ENCODE measurements at places on chromosomes 3 and 15.

DNA sequence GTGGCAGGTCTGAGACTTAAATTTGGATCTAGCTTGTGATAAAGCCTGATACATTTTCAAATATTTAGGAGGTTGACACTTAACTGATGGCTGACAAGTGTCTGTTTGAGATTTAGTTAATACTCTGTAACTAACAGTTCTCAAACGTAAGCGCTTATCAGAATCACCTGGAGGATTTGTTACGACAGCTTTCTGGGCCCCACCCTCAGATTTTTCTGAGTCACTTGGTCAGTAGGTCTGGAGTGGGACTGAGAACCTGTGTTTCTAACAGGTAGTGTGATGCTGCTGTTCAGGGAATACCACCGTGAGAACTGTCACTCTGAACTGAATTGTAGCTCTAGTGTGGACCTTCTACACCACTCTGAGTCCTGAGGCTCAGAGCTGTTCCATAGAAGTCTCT is 85.5 kb downstream of the CEMIP start:
- DNase-seq = no peak

DNA sequence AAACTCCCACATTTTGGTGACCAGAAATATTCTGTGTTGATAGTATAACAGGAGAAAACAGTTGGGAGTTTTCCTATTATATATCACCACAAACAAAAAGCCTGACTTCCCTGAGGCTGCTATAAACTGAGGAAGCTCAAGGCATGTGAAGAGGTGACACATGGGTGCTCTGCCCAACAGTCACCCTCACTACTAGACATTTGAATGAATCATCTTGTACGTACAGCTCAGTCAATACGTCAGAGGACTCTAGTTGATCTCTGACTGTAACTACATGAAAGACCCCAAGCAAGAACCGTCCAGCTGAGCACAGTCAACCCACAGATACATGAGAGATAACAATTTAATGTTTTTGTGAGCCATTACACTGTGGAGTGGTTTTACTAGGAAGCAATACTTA is 338.3 kb upstream of the ATP11B start:
- DNase-seq = no peak

DNA sequence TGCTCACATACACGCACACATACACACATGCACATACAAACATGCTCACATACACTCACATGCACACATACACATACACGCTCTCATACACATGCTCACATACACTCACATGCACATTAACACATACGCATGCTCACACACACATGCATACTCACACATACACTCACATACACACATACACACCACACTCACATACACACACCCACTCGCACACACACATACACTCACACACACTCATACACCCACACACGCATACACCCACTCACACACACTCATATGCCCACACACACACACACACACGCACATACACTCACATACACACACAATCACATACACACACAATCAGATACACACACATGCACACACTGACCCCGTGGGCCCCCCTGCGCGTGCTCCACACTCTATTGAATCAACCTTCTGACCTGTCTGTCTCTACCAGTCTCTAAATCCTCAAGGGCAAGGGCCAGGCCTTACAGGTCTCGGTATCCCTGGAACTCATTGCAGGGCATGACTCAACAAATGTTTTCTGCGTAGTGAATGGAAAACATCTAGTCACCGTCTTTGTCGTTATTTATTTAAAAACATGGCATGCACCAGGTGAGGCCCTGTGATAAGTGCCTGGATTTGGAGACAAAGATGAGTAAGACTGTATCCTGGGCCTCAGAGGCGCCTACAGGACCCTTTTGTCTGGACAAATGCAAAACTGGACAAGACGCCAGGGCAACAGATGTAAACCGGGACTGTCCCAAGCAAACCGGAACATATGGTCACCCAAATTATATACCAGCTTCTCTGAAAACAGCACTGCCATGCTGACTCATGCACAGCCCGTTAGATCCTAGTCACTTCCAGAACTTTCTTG is 41.8 kb downstream of the GRK7 start:
- DNase-seq = no peak

GRCh38 chr15:34331809-34332208 is 5.8 kb downstream of the SLC12A6 start:
- DNase-seq = no peak

DNA sequence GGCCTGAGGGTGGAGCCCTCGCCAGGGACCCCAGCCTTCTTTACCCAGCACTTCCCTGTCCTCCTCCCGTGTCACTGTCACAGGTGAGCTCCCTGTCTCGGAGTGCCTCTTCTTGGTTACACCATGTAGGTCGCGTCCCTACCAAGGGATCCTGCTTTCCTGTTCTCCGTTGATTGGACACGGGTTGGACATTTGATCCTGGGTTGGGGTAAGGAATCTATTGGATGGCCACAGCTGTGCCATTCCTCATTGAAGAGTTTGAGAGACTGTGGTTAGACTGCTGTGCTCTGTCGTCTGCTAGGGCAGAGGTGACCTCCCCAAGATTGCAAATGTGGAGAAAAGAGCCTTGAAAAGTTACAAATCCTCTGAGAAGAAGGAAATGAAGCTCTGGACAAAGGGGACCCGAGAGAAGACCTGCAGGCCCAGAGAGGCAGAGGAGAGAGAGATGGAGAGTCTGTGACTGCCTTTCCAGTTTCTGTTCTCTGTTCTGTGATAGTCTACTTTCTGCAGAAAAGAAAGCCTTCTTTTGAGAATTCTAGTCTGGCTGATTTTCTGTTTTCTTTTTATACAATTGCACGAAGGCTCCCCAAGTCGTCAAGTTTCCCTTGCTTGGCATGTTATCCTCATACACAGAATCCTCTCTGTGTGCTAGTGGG is 325.7 kb upstream of the RGMA start:
- DNase-seq = no peak

GRCh38 chr3:130831719-130832400 is 62.0 kb upstream of the ATP2C1 start:
- no peak for DNase-seq

DNA sequence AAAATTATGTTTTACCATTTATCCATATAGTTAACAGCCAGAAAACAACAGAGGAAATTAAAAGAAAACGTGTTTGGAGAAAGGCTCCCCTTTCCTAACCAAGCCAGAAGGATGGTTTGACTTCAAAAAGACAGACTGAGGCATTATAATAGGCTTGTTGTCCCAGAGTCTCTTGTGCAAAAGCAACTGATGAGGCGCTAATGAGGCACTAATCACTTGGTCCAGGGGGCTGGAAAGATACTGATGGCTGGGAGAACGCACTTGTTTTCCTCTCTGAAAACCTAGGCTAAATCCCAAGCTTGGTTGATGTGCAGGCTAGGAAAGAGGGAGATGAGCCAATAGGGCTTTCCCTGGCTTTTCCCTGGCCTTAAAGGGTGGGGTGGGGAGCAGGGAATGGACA is 389.6 kb downstream of the NTRK3 start:
- no peak for DNase-seq

DNA sequence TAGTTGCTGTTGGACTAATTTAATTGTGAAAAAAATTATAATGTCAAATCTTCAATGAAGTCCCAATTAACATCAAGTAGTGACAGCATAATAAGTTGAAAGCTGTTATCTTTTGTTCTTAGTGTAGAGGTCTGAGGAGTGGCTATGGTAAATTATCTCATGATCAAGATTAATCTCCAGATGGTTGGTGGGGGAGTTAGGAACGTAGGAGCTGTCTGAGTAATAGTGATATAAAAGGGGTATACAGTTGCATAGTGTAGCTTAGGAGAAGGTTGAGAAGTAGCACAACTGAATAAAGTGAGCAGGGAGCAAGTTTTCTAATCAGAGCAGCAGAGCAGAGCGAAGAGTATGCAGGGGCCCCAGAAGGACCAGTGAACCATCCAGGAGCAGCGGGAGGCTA is 19.5 kb downstream of the TMOD2 start:
- DNase-seq = no peak

DNA sequence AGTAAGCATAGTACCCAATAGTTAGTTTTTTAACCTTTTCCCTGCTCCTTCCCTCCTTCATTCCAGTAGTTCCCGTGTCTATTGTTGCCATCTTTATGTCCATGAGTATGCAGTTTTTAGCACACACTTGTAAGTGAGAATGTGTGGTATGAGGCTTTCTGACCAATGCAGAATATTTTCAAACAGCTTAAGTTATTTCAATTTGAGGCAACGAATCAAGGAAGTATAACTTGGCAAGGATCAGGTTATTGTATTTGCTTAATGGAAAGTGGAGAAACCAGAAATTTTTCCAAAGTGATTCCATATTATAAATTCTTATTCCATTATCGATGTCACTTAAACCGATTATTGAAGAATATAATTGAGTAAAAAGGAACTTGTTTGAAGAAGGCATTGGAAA is 954.8 kb downstream of the GBE1 start:
- DNase-seq = no peak

DNA sequence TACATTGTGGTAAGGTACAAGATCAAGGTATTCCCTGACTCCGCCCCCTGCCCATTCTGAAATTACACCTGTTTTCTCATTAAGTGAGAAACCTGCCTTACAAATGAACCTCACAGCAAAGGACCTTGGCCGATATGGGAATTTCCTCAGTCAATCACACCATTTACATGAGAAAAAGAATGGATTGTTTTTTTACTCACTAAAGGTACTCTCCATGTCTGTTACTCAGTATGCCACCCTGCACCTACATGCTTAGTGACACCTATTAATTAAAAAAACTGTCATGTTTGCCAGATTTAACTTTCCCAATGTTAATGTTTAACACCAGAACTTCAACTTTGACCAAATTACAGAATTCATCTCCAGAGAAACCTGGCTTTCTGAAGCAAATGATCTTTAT is 62.0 kb downstream of the ESYT3 start:
- DNase-seq = no peak

DNA sequence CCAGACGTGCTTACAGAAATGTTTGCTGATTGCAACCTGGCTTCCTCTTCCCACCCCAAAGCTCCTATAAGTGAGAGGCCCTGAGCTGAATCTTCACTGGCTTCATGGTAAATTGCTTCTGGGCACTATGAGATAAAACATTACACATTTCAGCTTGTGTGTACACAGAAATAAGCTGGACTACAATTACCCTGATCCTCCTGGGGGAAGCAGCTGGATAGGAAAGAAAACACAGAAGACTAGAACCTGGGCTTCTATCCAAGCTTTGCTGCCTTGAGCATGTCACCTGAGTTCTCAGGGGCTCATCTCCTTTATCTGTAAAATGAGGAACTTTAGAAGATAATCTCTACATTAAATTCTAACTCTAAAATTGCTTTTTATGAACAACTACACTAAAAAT is 40.3 kb downstream of the THBS1 start:
- no peak for DNase-seq

GRCh38 chr3:72907131-72907711 is 19.4 kb downstream of the GXYLT2 start:
- no peak for DNase-seq

DNA sequence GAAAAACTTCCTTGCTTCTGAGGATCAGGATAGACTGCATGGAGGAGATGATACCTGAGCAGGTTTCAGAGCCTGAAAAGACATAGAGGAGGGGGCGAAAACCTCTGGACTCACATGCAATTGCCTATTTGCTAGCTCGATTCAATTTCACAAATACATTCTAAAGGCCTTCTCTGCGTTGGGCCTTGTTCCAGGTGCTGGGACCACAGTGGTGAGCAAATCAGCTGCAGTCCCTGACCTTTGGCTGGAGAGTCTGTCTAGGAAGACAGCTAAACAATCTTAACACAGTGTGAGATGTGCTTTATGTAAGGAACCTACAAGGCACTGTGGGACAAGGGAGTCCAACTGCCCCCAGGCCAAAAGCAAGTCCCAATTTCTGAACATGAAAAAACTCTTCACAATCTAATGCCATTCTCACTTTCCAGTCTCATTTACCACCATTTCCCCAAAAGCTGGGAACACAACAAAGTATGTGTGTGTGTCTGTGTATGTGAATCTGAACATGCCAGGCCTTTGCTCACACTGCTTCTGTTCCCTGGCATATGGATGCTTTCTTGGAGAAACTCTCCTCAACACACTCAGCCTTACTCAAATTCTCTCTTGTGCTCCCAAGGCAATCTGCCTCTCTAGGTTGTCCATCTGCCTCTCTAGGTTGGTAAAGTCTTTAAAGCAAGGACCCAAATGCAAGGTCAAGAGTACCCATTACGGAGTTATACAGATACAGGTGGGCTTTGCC is 2.1 kb upstream of the PCCB start:
- DNase-seq = no peak

GRCh38 chr3:182533394-182533793 is 259.9 kb upstream of the ATP11B start:
- no peak for DNase-seq

- no peak for DNase-seq
Measured at GRCh38 chr15:72850833-72851232, 67.3 kb upstream of the ADPGK start.

GRCh38 chr15:49697121-49697520 is 76.3 kb downstream of the DTWD1 start:
- no peak for DNase-seq

GRCh38 chr3:65350801-65351476 is 663.1 kb upstream of the ADAMTS9 start:
- DNase-seq = no peak

- no peak for DNase-seq
Measured at GRCh38 chr3:165854696-165855095, 17.5 kb upstream of the BCHE start.

DNA sequence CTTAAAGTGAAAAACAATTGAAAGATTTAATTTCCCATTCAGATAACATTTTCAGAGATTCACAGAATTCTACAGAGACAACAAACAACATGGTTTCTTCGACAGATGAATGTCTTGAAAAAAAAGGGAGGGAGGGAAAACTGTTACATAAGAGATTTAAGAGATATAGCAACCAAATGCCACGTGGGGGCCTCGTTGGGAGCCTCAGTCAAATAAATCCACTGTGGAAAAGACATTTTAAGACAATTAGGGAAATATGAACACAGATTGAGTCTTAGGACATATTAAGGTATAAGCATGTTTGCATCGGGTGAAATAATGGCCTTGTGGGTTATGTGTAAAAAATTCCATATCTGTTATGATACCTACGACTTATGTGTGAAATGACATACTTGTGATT is 5.0 kb upstream of the PRRT3 start:
- no peak for DNase-seq

- no peak for DNase-seq
Measured at GRCh38 chr3:158451405-158452055, 119.5 kb upstream of the MLF1 start.

- no peak for DNase-seq
Measured at GRCh38 chr15:80252121-80252518, at the start of gene CTXND1. Gene CTXND1 (minus strand): TSS chr15:80252213. CDS start chr15:80201949, 50,264 bp downstream.

DNA sequence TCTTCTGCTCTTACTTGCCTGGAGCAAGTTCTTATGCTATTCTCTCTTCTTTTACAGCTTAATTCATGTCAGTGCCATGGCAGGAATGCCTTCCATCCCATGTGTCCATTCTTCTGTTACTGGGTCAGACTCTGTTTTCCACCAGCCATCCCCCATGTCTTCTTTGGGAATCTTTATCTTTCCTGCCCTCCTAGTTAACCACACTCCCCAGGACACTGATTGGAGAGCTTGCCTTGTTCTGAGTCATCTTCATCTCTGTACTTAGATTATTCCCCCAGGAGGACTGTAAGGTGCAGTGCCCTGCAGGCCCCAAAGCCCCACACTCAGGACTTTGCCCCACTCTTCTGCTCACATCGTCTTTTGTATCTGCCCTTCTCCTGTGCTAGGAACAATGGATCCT is 3.6 kb downstream of the ABHD17C start:
- no peak for DNase-seq

GRCh38 chr3:58048301-58048700 is 40.1 kb downstream of the FLNB start:
- no peak for DNase-seq

GRCh38 chr3:140822401-140823047 is 119.1 kb upstream of the SLC25A36 start:
- no peak for DNase-seq

GRCh38 chr3:175983379-175983778 is 1124.2 kb downstream of the NAALADL2 start:
- no peak for DNase-seq
